ENCODE measurements at places on chromosomes 16 and 17.

DNA sequence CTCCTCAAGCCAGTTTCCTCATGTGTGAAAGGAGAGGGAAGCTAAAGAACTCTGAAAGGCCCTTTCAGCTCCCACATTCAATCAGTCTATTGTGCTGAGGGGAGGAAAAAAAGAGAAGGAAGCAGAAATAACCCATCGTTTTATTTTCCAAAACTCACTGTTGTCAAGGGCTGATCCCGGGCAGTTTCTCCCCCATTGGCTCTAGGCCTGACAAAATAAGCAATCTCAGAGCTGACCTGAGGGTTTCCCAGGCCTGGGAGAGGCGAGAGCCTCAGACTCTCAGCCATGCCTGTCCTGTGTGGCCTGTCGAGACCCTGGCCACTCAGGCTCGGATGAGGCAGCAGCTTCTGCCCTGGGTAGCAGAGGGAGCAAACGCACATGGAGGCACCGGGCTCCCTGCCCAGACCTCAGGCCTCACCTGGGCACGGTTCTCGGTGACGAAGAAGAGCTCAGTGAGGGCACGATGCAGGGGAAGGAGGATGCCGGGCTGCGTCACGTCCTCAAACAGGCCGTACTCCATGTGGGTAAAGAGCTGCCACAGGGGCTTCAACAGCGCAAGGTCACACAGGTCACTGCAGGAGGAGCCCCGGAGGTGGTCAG, 45.0 kb upstream of the ATP2A3 start:
- no peak for DNase-seq

- no peak for DNase-seq
Measured at GRCh38 chr17:56675876-56676660, 82.6 kb downstream of the NOG start.

DNA sequence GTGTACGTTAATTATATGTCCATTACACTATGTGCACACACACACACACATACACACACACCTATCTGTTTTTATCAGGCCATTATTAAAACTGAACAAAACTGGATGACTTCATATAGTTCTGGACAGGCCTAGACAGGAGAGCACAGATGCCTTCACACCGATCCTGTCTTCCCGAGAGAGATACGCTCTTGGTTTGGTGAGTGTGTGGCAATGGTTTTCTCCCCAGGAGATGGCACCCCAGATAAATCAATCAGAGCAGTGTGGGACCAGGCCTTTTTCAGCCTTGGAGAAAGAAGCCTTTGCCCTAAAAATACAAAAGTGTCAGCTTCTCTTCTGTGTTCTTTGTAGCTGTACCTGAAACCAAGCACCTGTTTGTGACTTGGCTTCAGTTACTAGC, 83.7 kb downstream of the CPPED1 start:
- DNase-seq = no peak

GRCh38 chr16:81873206-81873605, 94.1 kb downstream of the PLCG2 start:
- no peak for DNase-seq
